ENCODE measurements at places on chromosomes 12 and 14.

DNA sequence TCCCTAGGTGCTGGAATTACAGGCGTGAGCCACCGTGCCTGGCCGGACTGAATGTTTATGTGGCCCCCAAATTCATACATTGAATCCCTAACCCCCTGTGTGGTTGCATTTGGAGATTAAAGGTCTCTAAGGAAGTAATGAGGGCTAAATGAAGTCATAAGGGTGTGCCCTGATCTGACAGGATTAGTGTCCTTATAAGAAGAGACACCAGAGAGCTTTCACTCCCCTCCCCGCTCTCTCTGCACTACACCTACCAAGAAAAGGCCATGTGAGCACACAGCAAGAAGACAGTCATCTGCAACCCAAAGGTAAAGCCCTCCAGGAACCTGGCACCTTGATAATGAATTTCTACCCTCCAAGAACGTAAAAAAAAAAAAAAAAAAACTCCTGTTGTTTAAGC, 212.1 kb upstream of the CAND1 start:
- no peak for DNase-seq

GRCh38 chr14:87524011-87524410, 469.0 kb downstream of the GALC start:
- no peak for DNase-seq

- no peak for DNase-seq
Measured at GRCh38 chr12:71303199-71303598, 136.4 kb upstream of the LGR5 start.

DNA sequence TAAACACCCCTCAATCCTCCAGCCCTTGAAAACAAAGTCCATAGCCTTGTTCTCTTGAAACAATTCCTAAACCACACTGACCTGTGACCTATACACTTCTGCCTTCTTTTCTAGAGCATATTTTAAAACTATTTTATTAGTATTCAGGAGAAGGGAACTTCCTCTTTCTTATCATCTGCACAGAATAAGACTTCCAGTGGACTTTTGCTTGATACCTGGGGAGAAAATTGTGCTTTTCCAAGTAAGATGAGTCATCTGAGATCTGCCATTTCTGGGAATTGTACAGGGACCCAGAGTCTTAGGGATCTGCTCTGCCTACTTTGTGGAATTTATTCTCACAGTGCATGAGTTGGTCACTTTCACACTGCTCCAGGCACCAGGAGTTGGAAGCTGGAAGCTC, 10.5 kb upstream of the WNT5B start:
- no peak for DNase-seq

GRCh38 chr14:30980980-30981379, 44.5 kb upstream of the AP4S1 start:
- DNase-seq, result no peak

- DNase-seq, result no peak
Measured at GRCh38 chr12:121390856-121391255, 9.1 kb upstream of the RNF34 start.

GRCh38 chr12:4939418-4940023, 29.8 kb downstream of the KCNA1 start:
- no peak for DNase-seq

DNA sequence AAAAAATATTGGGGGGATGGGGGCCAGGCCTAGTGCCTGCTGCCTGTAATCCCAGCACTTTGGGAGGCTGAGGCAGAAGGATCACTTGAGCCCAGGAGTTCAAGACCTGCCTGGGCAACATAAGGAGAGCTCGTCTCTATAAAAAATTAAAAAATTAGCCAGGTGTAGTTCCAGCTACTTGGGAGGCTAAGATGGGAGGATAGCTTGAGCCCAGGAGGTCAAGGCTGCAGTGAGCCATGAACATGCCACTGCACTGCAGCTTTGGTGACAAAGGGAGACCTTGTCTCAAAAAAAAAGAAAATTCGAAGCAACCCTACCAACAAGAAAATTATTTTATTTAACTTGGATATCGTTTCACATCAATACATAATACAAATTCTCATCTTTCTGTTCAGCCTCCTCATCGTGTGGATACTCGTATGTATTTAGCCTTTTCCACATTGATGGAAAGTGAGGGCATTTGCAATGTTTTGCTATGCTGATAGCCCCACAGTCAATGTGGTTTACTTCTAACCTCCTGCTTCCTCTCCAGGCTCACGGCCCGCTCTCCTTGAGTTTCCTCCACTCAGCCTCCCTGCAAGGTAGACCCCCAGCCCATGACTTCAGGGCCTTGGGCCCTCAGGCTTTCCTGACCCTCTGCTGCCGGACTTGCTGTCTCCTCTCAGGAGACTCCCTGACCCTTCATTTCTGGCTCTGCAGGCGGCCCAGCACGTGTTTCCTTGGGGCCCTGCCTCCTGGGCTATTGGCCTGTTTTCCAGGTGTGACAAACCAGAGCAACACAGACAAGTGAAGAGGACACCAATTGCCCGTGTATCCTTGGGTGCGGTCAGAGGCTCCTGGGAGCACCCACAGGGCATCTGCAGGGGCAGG, 54.8 kb downstream of the NFKBIA start:
- DNase-seq, result no peak

- DNase-seq, result no peak
Measured at GRCh38 chr12:53300187-53300586, 692 bp downstream of the MYG1 start.

DNA sequence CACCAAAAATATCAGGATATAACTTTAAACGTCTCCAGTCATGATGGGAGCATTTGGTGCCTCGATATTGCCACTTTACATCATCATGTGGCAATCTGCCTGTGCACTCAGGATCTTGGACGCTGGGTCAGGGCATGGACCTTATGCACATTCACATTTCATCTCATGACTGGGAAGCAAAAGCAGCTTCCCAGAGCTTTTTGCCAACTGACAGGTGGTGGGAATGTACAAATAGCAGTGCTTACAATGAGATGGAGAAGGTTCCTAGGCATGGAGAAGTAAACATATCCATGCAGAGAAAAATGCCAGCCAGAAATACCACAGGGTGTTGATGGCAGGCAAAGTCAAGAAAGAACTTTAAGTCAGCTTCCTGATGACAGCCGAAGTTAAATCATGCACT, 30.3 kb downstream of the EFCAB11 start:
- no peak for DNase-seq

DNA sequence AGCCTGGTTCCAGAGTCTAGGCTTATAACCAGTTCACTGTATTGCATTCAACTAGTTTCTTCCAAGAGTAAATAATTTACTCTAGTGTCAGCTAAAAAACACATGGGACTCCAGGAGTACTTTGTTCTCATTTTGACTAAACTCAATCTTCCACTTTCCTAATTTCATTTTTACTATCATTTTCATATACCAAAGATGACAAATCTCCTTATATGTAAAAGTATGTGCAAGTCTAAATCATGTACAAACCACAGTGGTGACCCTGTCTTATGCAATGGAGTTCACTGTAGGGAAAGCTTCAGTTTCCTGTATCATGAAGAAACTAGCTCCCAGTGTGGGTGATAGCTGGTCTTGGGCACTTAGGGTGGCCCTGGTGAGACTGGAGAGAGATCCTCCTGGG, 151.6 kb downstream of the HELB start:
- no peak for DNase-seq

DNA sequence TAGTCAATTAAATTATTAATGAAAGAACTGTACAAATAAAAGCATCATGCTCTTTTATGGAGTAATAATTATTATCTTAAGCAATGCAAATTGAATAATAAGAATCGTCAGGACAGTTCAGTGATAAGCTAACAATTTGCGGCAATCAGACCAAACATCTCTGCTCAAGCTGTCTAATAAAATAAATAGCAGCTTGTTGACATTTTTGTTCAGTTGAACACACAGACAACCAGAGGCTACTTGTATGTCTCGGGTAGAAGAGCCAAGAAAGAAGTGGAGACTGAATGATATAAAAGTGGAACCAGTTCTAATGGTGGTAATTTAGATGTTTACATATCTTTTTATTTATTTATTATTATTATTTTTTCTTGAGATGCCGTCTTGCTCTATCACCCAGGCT, 57.4 kb upstream of the FOXN3 start:
- no peak for DNase-seq

DNA sequence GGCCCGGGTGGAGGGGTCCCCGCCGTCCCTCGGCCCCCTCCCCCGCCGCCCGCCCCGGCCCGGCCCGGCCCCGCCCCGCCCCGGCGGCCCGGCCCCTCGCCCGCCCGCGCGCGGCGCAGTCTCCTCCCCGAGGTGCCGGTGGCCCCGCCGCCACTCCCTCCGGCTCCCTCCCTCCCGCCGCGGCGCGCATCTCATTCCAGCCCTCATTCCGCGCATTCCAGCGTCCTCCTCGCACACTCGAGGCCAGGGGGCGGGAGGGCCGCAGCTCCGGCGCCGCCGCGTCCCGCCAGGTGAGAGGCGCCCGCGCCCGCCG, at the start of gene TEAD4:
Gene TEAD4 (plus strand): TSS at position 206 of the 313 bp plus-strand sequence.
- no peak for DNase-seq

DNA sequence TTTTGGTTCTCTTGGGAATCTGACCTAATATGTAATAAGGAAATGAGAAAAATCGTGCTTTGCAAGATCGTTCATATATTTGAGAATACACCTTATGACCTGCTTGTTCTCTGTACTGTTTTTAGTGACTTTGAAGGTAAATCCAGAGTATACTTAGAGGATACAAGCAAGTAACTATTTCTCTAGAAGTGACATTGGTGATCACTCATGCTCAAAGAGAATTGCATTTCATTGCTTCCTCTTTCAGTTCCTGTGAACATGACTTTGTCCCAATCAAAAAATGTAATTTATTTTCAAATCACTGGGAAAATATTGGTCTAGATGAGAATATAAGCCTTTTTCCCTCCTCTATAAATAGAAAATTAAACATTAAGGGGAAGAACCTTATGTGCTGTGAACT, 2.7 kb downstream of the KTN1 start:
- no peak for DNase-seq

- DNase-seq, result no peak
Measured at GRCh38 chr14:97945631-97946030, 1148.4 kb downstream of the VRK1 start.

GRCh38 chr12:83823386-83824045, 1089.1 kb downstream of the SLC6A15 start:
- no peak for DNase-seq

GRCh38 chr12:105206686-105207374, 29.1 kb downstream of the APPL2 start:
- DNase-seq, result no peak

GRCh38 chr12:122835750-122836026, 431 bp downstream of the HIP1R start:
- DNase-seq, result no peak

DNA sequence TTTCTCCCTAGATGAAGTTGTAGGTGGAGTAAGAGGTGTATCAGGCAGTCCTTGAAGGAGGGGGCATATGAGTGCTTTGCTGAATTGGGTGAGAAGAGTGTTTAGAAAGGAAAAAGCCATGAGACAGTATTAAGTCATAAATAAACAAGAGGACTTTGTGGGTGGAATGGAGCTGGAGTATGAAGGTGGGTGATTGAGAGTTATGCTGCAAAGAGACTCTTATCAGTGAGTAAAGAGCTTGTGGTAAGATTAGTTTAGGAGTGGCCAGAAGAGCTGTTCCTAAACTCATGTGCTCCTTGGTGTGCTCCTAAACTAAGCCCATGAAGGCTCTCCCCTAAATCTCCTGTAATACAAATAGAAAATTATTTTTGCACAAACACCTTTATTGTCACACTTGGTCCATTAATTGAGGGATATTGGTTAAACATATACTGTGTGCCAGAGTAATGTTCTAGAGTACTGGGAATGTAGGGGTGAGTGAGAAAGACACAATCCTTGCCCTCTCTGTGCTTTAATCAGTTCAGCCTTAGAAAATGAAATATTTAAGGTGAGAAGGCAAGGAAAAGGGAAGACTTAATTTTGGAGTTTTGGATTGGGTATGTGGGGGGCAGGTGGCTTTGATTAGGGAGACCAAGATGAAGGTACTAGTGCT, 9.8 kb downstream of the CHPT1 start:
- DNase-seq, result no peak

- DNase-seq, result no peak
Measured at GRCh38 chr12:91687052-91688017, 458.3 kb downstream of the BTG1 start.

GRCh38 chr14:58755031-58755925, 117.5 kb downstream of the DACT1 start:
- no peak for DNase-seq

GRCh38 chr12:68627673-68628319, 17.1 kb downstream of the RAP1B start:
- DNase-seq, result no peak

DNA sequence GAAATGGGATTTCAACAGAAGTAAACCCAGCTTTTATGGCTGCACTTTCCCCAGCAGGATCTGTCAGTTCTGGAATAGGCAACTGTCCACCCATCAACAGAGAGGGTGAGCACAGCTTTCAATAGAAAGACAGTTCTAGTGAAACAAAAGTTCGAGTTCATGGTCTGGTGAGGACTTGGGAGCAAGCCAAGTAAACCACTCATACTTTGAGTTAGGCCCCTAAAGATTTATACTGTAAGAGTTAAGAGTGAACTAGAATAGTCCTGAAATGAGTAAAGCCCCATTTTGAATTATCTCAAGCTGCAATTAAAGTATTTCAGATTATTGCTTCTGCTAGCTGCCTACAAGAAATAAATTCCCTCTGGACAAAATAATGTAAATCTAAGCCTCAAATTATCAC, 82.6 kb downstream of the METTL25 start:
- DNase-seq, result no peak

GRCh38 chr14:102262929-102263462, 42.0 kb downstream of the MOK start:
- DNase-seq, result no peak

- DNase-seq, result no peak
Measured at GRCh38 chr14:80901260-80901659, 40.3 kb downstream of the CEP128 start.

DNA sequence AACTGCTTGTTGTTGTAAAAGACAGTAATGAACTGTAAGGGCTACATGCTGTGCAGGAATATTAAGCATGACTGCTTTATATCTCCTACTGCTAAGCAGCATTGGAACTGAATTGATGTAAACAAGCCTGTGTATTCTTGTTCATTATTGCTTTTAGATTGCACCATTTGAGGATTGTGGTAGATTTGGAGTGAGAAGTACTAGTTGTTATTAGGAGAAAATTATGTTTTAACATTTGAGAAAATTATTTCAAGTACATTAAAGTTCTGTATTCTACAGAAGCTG, 212.7 kb downstream of the ERC1 start:
- DNase-seq, result no peak

GRCh38 chr12:50747817-50748216, 16.1 kb upstream of the ATF1 start:
- no peak for DNase-seq

GRCh38 chr14:73567358-73567757, 1.7 kb upstream of the ACOT2 start:
- DNase-seq, result no peak

DNA sequence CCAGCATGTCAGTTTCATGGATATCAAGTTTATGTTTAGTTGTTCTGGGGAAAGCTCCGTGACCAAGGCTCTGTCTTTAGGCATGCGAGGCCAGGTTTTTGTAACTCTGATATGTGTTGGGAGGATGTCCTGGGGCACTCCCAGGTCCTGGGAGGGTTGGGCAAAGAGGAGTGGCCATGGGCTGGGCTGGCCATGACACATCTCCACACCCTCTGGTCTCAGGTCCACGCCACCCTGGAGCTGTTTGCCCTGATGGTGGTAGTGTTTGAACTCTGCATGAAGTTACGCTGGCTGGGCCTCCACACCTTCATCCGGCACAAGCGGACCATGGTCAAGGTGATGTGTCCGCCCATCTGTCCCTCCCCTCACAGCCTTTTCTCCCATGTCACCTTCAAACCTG, 46.4 kb downstream of the TPCN1 start:
- DNase-seq, result no peak

Measured in stimulated activated CD8-positive, alpha-beta memory T cell treated with anti-CD3 and anti-CD28 coated beads, Interleukin-7, amount 100 ng/mL, for 1 hour (primary cell).